ENCODE measurements at places on chromosomes 5 and 9. TPM values are rescaled to one million over a fixed set of nuclear protein-coding genes. Genes with fewer than 3 reads are reported as not detected.

GRCh38 chr9:109440117-109440515 is 58.0 kb downstream of the PTPN3 start:
- DNase-seq: no peak

- no peak for DNase-seq
Observed at GRCh38 chr9:113620377-113621161, 157.0 kb downstream of the RGS3 start.

Gene NCS1
- total RNA-seq: 4.2 TPM

GRCh38 chr5:68177676-68178075 is 37.9 kb upstream of the PIK3R1 start:
- DNase-seq: no peak

Gene DDX4
- not detected for total RNA-seq

Gene DTWD2
- 1.6 TPM for total RNA-seq

GRCh38 chr9:134442085-134442474 is 115.8 kb downstream of the RXRA start:
- DNase-seq: no peak

Gene LRRC14B
- not detected for total RNA-seq

- DNase-seq: no peak
Observed at GRCh38 chr9:38033941-38034340, 35.1 kb downstream of the SHB start.

DNA sequence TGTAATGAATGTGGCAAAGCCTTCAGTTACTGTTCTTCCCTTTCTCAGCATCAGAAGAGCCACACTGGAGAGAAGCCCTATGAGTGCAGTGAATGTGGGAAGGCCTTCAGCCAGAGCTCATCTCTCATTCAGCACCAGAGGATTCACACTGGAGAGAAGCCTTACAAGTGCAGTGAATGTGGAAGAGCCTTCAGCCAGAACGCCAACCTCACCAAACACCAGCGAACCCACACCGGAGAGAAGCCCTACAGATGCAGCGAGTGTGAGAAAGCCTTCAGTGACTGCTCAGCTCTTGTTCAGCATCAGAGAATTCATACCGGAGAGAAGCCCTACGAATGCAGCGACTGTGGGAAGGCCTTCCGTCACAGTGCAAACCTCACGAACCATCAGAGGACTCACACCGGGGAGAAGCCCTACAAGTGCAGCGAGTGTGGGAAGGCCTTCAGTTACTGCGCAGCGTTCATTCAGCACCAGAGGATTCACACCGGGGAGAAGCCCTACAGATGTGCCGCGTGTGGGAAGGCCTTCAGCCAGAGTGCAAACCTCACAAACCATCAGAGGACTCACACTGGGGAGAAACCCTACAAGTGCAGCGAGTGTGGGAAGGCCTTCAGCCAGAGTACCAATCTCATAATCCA is 6.8 kb downstream of the RPL12 start:
- DNase-seq: no peak

GRCh38 chr5:126014676-126015075 is 408.5 kb upstream of the GRAMD2B start:
- DNase-seq: no peak

Gene QRFP
- total RNA-seq: not detected

GRCh38 chr5:173812811-173813550 is 75.2 kb upstream of the CPEB4 start:
- no peak for DNase-seq

Gene URM1
- total RNA-seq: 82.6 TPM

- no peak for DNase-seq
Observed at GRCh38 chr9:136128436-136128835, 9.8 kb upstream of the TMEM250 start.

- DNase-seq: no peak
Observed at GRCh38 chr9:21348430-21348970, 2.2 kb downstream of the IFNA6 start.

GRCh38 chr5:129770024-129770820 is 22.3 kb downstream of the MINAR2 start:
- no peak for DNase-seq

DNA sequence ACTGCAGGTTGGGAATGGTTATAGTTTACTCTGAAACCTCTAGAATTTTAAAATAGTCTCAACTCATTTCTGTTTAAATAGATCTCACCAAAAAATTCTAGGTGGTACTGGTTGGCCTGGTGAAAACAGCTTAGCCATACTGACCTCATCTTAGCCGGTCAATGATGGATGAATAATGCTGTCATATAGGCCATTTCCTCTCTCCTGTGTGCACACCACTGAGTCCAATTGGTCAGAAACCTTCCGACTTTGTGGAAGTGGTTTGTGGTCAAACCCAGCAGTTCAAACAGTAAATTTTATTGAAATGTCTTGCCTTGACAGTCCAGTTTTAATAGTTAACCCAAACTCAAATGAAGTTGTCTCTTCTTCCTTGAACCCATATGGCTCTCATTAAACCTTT is 98.6 kb downstream of the GIN1 start:
- DNase-seq: no peak

DNA sequence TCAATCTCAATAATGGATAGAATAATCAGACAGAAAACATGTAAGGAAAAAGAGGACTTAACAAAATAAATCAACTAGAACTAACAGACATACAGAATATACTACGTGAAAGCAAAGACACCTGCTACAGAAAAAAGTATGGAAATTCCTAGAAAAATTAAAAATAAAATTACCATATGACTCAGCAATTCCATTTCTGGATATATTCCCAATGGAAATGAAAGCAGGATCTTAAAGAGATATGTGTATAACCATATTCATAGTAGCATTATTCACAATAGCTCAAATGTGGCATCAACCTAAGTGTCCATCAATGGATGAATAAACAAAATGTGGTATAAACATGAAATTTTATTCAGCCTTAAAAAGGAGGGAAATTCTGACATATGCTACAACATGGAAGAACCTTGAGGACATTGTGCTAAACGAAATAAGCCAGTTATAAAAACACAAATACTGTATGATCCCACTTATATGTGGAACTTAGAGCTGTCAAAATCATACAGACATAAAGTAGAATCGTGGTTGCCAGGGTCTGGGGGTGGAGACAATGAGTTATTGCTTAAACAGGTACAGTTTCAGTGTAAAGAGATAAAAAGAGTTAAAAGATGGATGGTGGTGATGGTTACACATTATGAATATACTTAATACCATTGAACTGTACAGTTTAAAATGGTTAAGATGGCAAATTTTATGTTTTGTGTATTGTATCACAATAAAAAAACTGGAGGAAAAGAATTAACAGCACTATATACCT is 6.9 kb downstream of the PLAA start:
- DNase-seq: no peak

DNA sequence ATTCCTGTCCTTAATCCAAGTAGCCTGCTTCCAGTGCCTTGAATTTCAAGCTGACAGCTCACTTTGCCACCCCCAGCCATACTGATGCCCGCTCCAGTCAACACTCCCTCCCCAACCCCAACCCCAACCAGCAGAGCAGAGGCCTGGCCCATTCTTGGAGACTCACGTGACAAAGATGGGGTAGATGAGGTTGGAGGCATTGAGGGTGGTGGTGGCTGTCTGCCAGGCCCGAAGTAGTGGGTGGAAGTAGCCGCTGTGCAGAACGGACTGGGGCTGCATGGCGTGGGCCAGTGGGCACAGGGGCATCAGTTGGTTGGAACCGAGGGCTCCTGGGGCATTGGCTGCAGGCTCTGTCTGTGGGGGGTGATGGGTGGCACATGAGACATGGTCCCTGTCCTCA is 7.8 kb downstream of the ALAD start:
- no peak for DNase-seq

DNA sequence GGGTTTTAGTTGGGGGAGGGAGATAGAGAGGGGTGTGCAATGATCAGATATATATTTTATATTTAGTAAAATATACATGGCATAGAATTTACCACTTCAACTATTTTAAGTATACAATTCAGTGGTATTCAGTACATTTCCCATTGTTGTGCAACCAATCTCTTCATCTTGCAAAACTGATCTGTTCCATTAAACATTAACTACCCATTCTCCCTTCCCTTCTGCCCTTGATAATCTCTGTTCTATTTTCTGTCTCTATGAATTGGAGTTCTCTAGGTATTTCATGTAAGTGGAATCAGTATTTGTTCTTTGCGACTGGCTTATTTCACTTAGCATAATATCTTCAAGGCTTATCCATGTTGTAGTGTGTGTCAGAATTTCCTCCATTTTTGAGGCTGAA is 38.6 kb downstream of the TGFBI start:
- DNase-seq: no peak

DNA sequence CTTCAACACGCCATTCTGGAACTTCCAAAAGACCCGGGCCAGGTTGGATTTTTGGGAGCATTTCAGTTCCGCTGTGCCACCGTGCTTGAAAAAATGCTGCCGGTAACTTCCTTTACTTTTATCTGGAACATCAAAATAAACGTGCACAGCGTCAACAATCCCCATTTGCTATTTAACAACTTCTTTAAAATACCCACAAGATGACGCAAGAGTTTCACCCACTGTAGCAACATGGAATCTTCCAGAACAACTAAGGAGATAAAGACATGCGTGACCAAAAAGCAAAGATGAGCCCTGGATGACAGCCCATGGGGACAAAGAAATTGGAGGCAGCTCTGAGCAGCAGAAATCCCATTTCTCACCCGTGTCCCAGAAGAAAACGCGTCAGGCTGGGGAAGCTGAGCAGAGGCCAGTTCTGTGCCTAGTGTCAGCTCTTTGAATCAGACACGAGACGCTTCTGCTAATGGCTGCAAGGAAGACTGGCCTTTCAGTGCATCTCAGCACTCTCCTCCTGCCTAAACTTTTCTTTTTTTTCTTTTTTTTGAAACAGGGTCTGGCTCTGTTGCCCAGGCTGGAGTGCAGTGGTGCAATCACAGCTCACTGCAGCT is 61.3 kb downstream of the SECISBP2 start:
- no peak for DNase-seq

Gene CNTRL
- total RNA-seq: 69.9 TPM

Gene GFPT2
- total RNA-seq: 1.1 TPM

- DNase-seq: no peak
Observed at GRCh38 chr5:68644971-68645370, 429.4 kb downstream of the PIK3R1 start.

Gene NR5A1
- not detected for total RNA-seq

DNA sequence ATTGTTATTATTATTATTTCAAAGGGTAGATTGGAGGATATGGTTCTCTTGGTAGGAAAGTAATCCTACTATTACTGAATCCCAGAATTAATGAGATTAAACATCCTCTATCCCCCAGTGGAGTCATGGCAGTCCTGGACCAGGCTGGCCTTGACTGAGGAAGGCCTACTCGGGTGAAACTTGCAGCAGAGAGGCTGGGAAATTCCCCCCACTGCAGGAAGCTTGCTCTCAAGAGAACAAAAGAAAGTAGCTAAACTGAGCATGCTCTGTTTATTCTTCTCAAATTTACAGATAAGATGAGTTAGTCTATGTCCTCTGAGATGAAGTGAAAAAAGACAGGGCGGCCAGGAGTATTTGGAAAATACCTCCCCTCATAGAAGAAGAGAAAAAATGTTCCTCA is 233.9 kb upstream of the RPS23 start:
- DNase-seq: peak; percentile 46

- no peak for DNase-seq
Observed at GRCh38 chr9:97517331-97518089, 16.0 kb downstream of the TMOD1 start.

GRCh38 chr9:102911185-102911584 is 83.9 kb upstream of the CYLC2 start:
- no peak for DNase-seq

- DNase-seq: no peak
Observed at GRCh38 chr9:99980598-99980997, 74.1 kb downstream of the STX17 start.

DNA sequence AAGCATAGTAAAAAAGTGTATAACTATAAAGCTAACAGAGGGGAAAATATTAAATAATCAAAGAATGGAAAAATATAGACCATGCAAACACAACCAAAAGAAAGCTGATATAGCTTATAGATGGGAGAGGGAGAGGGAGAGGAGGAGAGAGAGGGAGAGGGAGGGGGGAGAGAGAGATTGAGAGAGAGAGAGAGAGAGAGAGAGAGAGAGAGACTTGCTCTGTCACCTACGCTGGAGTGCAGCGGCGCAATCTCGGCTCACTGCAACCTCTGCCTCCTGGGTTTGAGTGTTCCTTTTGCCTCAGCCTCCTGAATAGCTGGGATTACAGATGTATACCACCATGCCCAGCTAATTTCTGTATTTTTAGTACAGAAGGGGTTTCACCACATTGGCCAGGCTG is 110.6 kb downstream of the RAPGEF6 start:
- no peak for DNase-seq

DNA sequence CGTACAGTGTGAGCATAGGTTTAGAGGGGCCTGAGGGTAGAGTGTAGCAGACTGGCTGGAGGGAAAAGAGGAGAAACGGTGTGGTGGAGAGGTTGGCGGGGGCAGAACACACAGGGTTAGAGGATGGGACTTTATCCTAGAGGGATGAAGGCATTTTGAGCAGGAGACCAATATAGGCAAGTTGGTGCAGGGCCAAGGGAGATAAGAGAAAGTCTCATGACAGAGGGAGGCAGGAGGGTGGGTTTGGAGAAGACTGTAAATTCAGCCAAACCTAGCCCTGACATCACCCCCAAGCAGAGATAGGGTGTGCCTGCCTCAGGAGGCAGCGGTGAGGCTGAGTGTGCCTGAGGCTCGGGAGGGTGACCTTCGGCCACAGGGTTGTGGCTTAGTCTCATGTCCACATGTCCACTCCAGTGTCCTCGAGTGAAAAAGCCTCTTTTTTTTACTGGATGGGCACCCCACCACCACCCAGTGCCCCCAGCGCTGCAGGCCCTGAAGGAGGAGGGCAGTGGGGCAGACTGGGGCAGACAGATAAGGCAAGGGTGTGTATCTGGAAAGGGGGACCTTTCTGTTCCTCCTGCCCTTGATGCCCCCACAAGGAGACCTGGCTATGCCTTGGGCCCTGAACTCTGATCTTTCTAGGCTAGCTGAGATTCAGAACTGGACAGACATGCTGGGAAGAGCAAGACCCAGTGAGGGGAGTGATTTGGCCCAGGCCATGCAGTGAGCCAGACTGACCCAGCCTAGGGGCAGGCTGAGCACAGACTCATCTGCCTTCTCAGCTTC is 108.7 kb downstream of the RGS3 start:
- no peak for DNase-seq

DNA sequence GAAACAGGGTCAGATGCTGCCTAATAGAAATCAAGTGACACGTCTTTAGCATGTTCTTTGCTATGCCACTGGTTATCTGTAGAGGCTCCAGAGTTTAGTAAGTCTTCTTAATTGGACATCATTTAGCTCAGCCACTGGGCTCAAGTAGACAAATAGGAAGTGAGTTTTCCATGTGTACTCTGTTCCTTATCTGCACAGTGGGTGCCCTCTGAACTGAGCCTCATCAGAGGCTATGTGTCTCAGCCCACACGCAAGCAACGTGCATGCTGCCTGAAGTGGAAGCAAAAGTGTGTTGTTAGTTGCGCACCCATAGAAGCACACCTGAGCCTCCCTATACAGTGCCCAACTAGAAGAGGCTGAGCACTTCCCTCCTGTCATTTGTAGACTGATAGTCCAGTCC is 134.7 kb downstream of the SEMA5A start:
- DNase-seq: no peak

Gene CD274
- 60.4 TPM for total RNA-seq

GRCh38 chr5:33772380-33772897 is 119.4 kb downstream of the ADAMTS12 start:
- no peak for DNase-seq

GRCh38 chr9:85038824-85039608 is 369.5 kb downstream of the NTRK2 start:
- no peak for DNase-seq
